Stimulated activated CD8-positive, alpha-beta memory T cell treated with anti-CD3 and anti-CD28 coated beads, Interleukin-2, amount 100 ng/mL, for 1 hour (primary cell): ENCODE measurements at places on chromosomes 1 and 21.

GRCh38 chr1:76668046-76668445 is 199.2 kb upstream of the ST6GALNAC5 start:
- no peak for DNase-seq

GRCh38 chr1:1763657-1764621 is 14.3 kb downstream of the NADK start:
- DNase-seq = no peak

- no peak for DNase-seq
Measured at GRCh38 chr1:84973498-84974334, 23.2 kb downstream of the MCOLN2 start.

DNA sequence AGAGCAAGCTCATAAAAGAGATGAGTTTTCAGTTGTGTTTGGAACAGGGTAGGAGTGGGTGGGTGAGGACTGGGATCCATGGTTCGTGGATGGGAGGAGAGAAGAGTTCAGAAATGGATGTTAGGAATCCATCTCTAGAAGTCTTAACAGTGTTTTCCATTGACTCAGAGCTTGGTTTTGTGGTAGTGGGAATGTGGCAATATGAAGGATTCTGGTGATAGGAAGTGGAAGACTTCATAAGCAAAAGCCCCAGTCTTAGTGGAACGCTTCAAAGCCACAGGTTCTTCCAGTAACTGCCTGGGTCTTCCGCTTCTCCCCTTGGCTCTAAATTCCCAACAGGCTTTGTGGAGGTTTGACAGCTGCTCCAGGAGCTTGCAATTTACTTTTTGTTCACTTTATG is 167.9 kb downstream of the KCNJ6 start:
- no peak for DNase-seq

DNA sequence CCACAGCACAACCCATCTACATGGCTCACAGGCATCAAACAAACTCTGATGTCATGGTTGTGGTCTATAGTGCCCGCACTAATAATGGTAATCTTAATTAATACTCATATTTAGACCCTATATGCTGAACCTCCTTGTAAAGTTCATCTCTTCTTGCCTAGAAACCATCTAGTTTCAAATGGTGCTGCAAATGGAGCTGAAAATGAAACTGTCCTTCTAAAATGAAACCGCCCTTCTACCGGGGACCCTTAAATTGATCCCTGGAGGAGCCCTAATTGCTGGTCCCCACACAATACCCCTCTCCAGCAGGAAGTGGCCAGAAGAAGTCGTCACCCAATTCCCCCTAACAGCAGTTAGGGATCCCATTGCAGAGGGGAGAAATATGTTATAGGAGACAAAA is 612.6 kb downstream of the MRPL39 start:
- DNase-seq = no peak

GRCh38 chr1:82598812-82599211 is 798.1 kb downstream of the ADGRL2 start:
- no peak for DNase-seq

DNA sequence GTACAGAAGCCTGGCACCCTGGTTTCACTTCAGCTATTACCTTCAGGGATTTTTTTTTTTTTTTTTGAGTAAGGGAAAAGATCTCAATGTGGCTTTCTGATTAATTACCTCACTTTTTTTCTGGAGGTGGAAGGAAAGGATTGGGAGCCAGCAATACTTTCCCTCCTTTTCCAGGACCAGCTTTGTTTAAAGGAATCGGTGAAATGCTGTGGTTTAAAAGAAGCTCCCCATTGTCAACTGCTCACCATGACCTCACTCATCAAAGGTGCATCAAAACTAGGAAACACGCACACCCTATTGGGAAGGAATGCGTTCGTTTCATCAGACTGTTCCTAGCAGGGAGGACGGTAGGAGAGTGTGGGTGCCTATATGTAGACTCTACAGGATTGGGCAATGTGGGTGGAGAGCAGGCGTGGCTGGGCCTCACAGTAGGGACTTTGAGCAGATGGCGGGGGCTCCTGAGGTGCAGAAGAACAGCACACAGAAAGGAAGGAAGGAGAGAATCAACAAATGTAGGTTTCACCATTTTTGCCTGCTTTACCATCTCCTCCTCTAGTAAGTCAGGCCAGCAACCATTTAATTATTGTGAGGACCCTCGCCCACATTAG is 13.0 kb downstream of the PHGDH start:
- DNase-seq = no peak

- DNase-seq = no peak
Measured at GRCh38 chr1:61120246-61120840, 38.0 kb downstream of the NFIA start.

DNA sequence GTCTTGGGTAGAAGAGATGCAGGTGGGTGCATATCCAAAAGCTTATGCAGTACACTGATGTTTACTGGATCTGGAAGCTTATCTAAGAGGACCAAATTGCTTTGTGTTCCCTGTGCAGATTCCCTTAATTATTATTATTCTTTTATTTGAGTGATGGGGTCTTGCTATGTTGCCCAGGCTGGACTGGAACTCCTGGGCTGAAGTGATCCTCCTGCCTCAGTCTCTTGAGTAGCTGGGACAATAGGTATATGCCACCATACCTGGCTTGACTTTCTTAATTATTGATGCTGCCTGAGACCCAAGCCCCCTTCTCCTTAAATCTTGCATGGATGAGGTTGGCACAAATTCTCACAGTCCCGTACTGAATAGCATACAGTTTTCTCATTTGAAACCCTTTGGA is 83.0 kb downstream of the MACF1 start:
- DNase-seq = no peak

- no peak for DNase-seq
Measured at GRCh38 chr1:36565576-36566501, 83.1 kb upstream of the CSF3R start.
